ENCODE measurements at places on chromosomes 6 and 20. TPM values are rescaled to one million over a fixed set of nuclear protein-coding genes. Genes with fewer than 3 reads are reported as not detected.

Gene NOTCH4
- total RNA-seq: 0.83 TPM

DNA sequence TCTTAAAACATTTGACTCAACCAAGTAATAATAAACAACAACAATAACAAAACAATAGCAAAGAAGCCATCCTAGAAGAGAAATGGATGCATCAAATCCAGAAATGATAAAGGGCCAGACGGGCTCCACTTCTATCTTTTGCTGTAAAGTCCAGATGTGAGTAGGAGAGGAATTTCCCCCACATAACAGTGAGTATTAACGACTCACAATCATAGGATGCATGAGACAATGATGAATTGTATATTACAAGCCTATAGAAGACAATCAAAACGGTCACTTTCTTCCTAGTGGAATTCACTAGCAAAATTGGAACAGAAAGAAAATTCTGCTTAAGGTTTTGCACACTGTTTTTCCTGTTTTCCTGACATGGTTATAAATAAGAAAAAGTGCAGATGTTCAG, 97.0 kb upstream of the PREP start:
- H3K4me1 ChIP-seq: no peaks in the 10 kb centered on the region
- H3K4me3 ChIP-seq: no peak overlapping the region

Gene ZSWIM3
- 4.4 TPM for total RNA-seq

DNA sequence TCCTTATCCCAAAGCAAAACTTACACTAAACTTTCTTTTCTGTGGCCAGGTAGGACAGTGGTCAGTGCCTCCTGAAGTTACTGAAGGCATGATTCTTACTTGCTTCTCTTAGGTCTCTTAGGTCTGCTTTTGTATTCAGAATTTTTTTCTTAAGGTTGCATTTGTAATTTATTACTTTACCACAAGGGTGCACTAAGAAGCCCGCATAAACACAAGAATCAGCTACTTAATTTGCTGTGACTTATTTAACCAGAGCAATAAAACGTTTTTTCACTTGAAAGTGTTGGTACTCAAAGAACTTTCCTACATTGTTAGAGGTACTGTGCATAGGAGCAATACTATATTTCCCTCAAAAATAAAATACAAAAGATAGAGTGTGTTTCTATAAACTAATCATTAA, 75.4 kb upstream of the LAMA2 start:
- H3K4me3 ChIP-seq: no peak overlapping the region
- no peak overlapping the region for H3K27ac ChIP-seq
- H3K36me3 ChIP-seq: no peaks in the 10 kb centered on the region
- peaks cover 3% of the 10 kb centered on the region for H3K4me1 ChIP-seq

DNA sequence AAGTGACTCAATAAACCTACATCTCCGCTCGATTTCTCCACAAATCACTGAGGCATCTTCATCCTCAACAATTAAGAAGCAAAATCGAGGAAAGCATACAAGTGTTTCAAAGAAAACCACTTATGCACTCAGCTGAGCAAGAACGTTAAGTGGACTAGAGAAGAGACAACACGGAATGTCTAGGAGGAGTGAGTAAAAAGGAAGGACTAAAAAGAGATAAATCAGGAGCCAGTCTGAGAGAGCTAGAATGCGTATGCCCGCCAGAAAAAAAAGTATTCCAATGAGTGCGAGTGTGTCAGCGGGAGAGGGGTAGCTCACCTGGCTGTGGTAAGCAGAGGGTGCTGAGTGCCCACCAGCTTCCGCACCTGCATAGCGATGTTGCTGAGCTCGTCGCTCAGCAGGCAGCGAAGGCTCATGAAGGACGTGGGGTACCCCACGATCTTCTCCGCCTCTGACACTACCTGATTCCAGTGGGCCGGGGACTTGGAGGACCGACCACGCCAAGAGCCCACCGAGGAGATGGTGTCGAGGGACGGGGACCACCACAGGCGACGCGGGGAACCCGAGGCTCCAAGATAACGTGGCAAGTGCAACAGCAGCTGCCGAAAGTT, 587 bp downstream of the PDSS2 start:
- H3K4me1 ChIP-seq: peaks cover 16% of the 10 kb centered on the region
- H3K36me3 ChIP-seq: no peaks in the 10 kb centered on the region
- peaks cover 4% of the 10 kb centered on the region for H3K27me3 ChIP-seq

Gene ENTPD6
- 62.5 TPM for total RNA-seq

Gene COL20A1
- total RNA-seq: not detected

Gene STMND1
- not detected for total RNA-seq

Gene TPX2
- total RNA-seq: 22.6 TPM

DNA sequence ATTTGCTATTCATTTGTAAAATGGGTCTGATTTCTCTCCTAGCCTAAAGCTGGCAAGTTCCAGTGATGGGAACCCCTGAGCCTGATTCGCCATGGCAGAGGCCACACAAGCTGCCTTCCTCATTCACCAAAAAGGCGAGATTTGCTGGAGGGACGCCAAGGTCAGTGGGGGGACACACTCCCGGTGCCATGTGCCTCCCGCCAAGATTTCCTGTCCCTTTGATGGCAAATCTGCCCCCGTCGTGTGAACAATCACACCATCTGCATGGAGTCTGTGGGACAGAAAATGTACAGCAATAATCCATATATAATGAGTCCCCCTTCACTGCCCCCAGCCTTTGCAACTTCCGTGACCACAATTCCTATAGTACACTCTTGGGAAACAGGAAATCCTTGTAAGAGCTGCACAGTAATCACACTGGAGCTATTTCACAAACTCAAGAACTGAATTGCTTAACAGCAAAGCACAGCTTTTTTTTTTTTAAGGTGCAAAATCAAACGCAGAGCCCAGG, 15.7 kb upstream of the IGF2R start:
- H3K4me1 ChIP-seq: peaks cover 7% of the 10 kb centered on the region
- peaks cover 7% of the 10 kb centered on the region for H3K27me3 ChIP-seq
- no peak overlapping the region for H3K4me3 ChIP-seq
- H3K36me3 ChIP-seq: no peaks in the 10 kb centered on the region
- no peak for DNase-seq
- no peak overlapping the region for H3K27ac ChIP-seq

DNA sequence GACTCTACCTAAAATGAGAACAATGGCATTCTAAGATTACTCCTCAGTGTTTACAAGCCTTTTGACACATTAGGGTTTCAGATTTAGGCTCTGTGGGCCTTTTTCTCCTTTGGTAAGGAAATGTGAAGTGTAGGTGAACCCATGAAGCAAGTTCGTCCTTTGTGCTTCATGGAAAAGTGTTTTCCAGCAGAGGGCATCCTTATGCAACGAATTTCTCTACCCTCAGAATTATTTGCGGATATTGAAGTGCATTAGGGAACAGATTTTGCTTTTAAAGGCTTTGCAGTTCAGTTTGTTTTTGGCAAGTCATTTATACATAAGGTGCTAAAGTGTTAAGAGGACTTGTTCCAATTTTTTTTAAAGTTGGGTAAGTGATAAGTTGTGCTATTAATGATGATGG, 55.7 kb upstream of the FERMT1 start:
- no peak for DNase-seq
- no peaks in the 10 kb centered on the region for H3K4me1 ChIP-seq
- no peaks in the 10 kb centered on the region for H3K36me3 ChIP-seq
- H3K27ac ChIP-seq: no peak overlapping the region
- peaks cover 10% of the 10 kb centered on the region for H3K27me3 ChIP-seq
- no peak overlapping the region for H3K4me3 ChIP-seq

Gene MTFR2
- 0.76 TPM for total RNA-seq

- no peaks in the 10 kb centered on the region for H3K36me3 ChIP-seq
- no peak for DNase-seq
- no peaks in the 10 kb centered on the region for H3K27me3 ChIP-seq
- H3K4me3 ChIP-seq: no peak overlapping the region
These were observed 107.3 kb upstream of the SNX9 start for GRCh38 chr6:157715728-157716164.

DNA sequence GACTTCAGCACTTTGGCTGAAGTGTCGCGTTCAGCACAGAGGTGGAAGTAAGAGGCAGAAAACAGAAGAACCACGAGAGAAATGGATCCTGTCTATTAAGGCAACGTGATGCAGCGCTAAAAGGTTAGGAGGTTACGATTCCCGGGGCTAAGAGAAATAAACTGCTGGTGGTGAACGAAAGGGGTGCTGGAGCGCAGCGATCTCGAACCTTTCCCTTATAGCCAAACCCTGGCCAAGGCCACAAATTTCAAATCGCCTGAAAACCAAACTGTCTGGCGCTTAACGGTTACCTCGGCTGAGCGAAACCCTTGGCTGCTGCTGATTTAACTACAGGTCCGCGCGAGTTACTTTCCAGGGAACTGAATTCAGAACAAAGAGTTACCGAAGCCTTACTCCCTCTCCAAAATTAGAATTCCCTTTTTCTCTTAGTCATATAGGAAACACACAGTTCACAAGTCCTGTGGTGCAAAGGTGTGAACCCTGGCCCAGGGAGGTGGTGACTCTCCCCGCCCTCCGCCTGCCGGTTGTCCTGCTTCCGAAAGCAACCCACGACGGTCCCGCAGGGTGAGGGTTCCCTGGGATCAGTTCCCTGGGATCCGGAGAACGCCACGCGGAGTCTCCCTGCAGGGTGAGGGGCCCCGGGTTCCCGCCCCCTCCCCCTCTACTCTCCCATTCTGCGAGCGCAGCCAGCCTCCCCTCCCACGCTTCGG, 1.3 kb upstream of the SLC35D3 start:
- H3K36me3 ChIP-seq: no peaks in the 10 kb centered on the region
- H3K4me1 ChIP-seq: peaks cover 13% of the 10 kb centered on the region
- peak overlapping the region; percentile 81 for H3K4me3 ChIP-seq
- H3K27ac ChIP-seq: no peak overlapping the region
- no peak for DNase-seq
- H3K27me3 ChIP-seq: peaks cover 30% of the 10 kb centered on the region

DNA sequence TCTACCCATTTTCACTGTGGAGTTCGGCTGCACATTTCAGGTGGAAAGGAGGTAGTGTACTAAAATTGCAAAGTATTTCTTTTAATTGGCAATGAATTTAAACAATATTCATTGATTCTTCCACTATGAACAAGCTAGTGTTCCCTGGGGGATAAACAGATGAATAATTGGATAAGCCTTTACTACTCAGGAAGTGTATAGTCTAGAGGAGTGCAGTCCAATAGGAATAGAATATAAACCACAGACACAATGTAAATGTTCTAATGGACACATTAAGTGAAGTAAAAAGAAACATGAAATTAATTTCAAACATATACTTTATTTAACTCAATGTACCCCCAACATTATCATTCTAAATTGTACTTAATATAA, 28.7 kb downstream of the SGK1 start:
- no peak overlapping the region for H3K4me3 ChIP-seq
- DNase-seq: no peak
- H3K27ac ChIP-seq: peak overlapping the region; percentile 92
- peaks cover 24% of the 10 kb centered on the region for H3K4me1 ChIP-seq
- no peaks in the 10 kb centered on the region for H3K27me3 ChIP-seq

DNA sequence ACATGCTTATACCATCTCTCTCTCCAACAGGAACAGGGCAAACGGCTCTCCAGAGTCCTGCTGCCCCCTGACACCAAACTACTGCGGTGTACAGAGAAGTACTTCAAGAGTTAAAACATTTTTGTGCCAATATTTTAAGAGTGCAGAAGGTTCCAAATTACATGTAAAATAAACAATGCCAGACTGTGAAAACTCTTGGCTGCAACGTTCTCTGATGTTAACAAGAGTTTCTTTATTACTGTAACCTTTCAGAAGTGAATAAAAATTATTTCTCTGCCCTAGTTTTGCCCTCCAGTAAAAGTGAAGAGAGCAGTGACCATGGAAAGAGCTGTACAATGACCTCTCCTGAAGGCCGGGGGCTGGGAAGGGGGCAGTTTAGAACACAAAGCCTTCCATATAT, 41.4 kb upstream of the FAM83C start:
- H3K4me1 ChIP-seq: peaks cover 55% of the 10 kb centered on the region
- no peak overlapping the region for H3K4me3 ChIP-seq
- peaks cover 8% of the 10 kb centered on the region for H3K36me3 ChIP-seq
- peak overlapping the region; percentile 55 for H3K27ac ChIP-seq

Gene MED20
- total RNA-seq: 30.0 TPM

DNA sequence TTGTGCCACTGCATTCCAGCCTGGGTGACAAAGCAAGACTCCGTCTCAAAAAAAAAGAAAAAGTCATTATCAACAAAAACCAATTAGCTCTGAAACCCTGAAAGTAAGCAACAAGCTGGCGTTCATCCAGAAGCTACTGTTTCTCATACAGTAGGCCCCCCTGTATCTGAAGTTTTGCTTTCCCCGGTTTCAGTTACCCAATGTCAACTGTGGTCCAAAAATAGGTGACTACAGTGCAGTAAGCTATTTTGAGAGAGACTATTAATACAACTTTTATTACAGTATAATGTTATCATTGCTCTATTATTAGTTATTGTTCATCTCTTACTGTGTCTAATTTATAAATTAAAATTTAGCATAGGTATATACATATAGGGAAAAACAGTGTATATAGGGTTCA, 135.1 kb downstream of the KIF16B start:
- H3K4me1 ChIP-seq: peaks cover 4% of the 10 kb centered on the region
- peaks cover 5% of the 10 kb centered on the region for H3K36me3 ChIP-seq
- no peaks in the 10 kb centered on the region for H3K27me3 ChIP-seq

Gene RIPOR3
- 0.11 TPM for total RNA-seq

Gene HLA-E
- 174 TPM for total RNA-seq

DNA sequence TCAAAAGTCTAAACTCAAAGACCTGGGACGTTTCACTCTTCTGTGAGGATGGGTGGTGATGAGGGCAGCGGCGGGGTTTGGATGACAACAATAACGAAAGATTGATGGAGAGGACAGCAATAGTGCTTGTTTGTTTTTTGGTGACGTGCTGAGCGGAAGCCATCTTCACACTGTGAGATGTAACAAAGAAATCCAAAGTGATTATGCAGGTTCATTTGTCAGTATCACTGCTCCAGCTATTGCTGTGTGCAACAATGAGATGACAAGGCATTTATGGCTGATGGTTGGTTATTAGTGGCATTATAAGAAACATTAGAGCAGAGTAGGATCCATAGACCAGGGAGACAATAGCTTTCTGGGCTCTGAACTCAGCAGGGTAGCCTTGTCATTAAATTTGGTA, 306.7 kb downstream of the RNF144B start:
- no peaks in the 10 kb centered on the region for H3K27me3 ChIP-seq
- no peak overlapping the region for H3K4me3 ChIP-seq
- H3K36me3 ChIP-seq: no peaks in the 10 kb centered on the region
- no peak for DNase-seq

Gene TRDN
- total RNA-seq: not detected

Gene OXT
- not detected for total RNA-seq

DNA sequence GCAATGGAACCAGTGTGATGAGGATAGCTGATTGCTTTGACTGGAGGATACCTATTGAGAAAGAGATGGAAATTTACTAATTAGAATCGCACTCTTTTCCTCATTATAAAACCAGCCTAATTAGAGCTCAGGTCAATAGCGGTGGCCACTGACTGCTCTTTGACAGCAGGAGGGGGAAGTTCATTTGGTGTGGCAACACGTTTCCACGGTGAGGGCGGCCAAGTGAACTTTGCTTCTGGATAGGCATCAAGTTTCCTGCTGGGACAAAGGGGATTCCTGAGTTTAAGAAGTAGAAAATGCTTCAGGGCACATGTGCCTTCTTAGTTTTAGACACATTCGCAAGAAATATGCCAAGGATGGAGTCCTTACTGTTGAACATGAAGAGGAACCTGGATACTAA, 145.3 kb upstream of the NRN1 start:
- no peak for DNase-seq
- no peaks in the 10 kb centered on the region for H3K36me3 ChIP-seq
- no peak overlapping the region for H3K4me3 ChIP-seq
- no peak overlapping the region for H3K27ac ChIP-seq
- no peaks in the 10 kb centered on the region for H3K27me3 ChIP-seq
